ENCODE measurements at places on chromosomes 3 and 15.

DNA sequence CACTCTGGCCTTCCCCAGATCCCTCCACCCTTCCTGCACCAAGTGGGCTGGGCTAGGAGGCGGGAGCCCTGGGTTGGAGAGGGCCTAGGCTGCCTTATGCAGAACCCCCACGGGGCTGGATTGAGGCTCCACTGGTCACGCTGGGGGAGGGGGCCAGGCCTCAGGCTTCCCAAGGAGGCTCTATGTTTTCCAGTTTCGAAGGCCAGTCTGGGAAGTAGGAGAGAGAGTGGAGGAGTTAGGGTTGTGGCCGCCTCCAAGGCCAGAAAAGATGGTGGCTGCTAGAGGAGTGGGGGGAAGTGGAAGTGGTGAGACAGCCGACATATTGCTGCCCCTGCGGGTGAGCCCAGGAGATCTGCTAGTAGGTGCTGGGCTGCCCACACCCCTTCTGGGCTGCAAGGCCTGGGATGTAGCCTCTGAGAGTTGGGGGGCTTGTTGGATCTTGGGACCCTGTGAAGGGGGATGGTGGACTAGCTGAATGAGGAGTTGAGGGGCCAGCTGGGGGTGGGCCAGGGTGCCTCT lies 1.2 kb downstream of the GNAI2 start:
- DNase-seq, result no peak

- DNase-seq, result no peak
Measured at GRCh38 chr15:63967616-63968015, 78.7 kb downstream of the DAPK2 start.

DNA sequence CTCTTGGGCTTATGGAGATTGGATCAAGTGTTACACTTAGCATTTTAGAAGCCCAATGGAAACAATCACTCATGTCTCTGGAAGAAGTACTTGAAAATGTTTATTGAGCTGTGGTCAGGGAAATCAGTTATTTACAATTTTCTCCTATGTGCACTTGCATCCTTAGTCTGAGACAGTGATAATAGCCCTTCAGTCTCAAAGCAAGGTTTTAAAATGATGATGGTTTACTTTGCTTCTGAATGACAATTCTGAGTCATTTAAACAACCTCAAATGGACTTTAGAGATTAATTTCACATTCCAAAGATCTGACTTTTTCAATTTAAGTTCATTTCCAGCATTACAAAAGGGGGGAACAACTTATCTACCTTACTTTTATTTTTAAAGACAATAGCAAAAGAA lies 20.1 kb downstream of the TIPARP start:
- no peak for DNase-seq

DNA sequence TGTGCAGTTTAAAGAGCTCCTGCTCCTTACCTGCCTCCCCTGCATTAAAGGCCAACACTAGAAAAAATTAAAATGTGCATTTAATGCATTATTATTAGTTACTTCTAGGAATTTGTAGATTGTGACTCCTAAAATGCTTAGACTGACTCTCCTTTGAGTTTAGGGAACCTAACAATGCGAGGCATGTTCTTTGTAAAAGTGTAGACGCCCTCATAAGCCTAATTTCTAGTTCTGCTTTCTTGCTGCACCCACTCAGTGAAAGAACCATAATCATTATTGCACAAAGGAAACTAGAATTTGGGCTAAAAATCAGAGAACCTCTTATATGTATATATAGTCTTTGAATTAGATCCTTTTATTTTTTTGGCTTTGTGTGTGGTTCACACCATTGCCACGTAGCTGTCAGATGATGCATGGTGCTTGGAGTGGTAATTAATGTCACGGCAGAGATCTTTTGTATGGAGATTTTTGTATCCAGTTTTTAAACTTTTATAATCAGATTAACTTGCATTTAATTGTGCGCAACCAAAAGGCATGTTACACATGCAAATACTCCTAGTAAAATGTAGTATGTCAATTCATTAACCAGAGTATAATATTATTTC lies 710 bp downstream of the ABHD10 start:
- peak; percentile 19 for DNase-seq

- DNase-seq, result peak; percentile 33
Measured at GRCh38 chr15:68612979-68613740, 34.4 kb downstream of the CORO2B start.

DNA sequence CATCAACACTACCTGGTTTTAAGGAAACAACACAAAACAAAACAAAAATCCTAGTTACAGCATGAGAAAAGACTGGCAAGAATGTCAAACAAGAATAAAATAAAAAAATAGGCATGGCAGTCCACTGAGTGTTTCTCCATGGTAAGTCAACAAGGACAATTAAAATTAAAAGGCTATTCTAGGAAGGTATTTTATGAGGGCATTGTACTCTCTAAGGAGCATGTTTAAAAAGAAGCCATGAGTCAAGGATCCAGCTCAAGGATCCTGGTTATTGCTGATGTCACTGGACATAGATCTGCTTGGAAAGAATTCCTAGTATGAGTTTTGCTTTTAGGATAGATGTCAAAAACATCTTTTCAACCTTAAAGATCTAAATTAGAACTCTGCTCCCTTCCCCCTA lies 106.7 kb downstream of the MYO5A start:
- DNase-seq, result no peak

DNA sequence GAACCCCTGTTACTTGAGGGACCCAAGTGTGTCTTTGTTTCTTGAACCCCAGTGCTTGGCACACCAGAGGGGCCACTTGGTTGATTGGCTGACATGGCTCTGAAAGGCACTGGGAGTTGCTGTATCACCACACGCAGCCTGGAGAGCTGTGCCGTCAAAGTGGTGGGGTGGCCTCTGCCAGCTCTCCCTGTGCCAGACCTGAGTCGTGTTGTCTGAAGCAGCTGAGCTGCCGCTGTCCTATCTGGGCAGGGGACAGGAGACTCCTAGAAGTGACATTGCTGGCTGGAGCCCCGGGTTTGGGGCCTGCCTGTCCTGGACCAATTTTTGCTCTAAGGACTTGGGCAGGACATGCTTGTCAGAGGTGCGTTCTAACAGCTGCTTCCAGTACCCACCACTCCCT lies 5.5 kb upstream of the SNX22 start:
- peak; percentile 45 for DNase-seq

- no peak for DNase-seq
Measured at GRCh38 chr3:114584734-114585371, 291.0 kb downstream of the TIGIT start.

DNA sequence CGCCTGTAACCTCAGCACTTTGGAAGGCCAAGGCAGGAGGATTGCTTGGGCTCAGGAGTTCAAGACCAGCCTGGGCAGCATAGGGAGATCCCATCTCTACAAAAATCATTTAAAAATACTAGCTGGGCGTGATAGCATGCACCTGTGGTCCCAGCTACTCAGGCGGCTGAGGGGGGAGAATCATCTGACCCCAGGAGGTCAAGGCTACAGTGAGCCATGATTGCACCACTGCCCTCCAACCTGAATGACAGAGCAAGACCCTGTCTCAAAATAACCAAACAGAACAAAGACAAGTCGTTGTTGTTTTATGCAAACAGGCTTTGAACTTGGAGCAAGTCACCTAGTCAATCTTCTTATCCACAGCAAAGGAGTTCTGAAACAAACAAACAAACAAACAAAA lies 82.0 kb upstream of the AKAP13 start:
- DNase-seq, result no peak

- peak; percentile 74 for DNase-seq
Measured at GRCh38 chr3:46998121-46998851, 18.8 kb downstream of the NBEAL2 start.

DNA sequence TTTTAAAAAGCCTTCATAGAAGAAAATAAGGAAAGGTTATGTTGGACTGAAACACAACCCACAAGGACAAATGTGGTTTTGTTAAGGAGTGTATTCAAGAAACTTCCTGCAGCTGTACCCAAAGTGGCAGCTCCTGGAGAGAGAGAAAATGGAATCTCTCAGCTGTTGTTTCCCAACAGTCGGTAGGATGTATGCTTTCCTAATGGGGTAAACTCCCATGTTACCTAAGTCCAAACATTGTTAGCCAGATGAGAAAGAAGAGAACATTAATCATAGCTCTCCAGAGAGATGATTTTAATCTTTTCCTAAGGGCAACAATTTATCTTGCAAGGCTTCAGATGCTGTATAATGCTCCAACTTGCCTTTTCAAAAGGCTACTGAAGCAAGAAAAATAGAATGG lies 22.6 kb upstream of the TEX9 start:
- no peak for DNase-seq

DNA sequence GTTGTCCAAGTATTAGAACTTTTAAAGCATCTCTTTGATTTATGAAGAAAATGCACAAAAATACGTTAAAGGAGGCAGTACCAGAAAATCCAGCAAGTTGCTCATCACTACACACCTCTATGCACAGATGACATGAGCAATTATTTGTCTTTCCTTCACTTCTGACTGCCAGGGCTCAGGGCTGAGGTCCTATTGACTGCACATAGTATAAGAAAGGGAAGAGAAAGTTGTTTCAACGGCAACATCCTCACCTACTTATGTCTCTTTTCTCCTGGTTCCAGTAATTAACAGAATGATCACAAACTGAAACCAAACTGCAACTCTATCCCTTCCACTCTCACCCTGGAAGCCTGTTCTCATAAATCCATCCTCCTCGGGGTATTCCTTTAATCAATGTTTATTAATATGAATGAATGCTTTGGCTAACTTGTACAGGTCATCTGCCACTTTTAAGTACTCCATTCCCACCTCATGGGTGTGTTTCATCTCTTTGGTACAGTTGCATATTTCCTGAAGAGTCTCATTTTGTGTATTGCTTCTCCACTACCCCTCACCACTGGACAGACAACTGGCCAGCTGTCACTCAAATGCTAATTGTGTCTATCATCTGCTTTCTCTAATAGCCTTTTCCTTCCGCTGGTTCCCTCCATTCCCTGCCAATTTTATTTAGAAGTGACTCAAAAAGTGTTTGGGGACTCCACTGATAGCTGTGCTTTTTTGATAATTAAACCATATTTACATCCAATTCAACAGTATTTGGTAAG lies 34.5 kb downstream of the RAB27A start:
- no peak for DNase-seq

DNA sequence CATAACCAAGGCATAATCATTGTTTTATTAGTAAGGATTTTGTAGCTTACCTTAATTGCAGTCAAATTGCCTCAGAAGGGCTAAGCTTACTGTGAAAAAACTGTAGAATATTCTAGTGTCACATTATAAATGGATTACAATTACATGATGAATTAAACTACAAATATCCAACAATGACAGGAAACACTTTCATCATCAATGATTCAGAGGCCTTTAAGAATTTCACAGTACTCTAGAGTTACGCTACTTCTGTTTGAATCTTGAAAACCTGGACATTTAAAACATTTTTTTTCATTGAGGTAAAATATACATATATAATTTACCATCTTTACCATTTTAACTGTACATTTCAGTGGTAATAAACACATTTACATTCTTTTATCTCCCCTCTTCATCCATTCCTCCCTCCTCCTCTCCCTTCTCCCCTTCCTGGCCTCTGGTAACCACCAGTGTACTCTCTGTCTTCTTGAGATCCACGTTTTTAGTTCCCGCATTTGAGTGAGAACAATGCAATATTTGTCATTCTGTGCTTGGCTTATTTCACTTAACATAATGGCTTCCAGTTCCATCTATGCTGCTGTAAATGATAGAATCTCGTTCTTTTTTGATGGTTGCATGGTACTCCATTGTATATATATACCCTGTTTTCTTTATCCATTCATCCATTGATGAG lies 54.7 kb downstream of the GJD2 start:
- no peak for DNase-seq

DNA sequence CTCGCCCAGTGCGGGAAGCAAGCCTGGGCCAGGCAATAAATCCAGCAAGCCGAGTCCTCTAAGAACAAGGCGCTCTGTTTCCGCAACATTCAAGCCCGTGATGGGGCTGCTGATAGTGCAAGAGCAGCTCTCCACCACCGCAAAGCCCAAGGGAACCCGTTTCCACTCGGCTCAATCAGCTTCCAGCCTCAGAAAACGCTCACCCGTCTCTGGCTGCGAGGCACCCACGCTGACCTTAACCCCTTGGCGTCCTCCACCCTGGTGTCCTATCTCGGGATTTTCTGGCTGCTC lies 17.8 kb downstream of the SPATA12 start:
- no peak for DNase-seq

DNA sequence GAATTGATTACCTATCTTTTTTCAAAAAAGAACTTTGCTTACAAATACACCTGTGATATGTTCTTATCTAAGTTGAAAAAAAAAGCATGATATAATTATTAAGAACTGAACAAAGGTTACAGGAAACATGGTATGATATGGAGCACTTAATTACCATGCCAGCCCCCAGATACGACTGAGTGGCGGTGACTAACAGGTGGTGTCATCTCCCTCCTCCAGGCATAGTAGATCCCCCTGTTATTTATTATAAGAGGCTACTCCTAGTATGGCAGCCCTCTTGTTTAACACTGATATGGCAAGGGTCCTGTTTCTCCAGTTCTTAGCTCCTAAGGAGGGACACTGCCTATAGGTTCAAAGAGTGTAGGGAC lies 31.0 kb upstream of the TM4SF4 start:
- DNase-seq, result no peak

DNA sequence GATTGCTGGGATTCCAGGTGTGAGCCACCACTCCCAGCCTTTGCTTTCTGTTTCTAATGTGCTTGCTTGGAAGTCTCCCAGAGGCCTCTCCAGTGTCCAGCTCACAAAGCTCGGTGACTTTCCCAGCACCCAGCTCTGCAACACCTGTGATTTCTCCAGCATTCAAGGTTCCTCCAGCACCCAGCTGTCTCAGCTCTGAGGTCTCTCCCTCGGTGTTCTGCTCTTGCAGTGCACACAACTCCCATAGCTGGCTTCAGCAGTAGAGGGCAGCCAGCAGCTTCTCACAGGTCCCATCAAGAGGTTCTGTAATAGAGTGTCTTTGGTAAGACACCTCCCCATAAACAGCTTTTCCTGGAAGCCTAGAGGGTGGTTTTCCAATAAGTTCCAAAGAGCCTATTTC lies 75.1 kb downstream of the GRM7 start:
- DNase-seq, result no peak

- no peak for DNase-seq
Measured at GRCh38 chr3:131901686-131902085, 133.1 kb downstream of the CPNE4 start.

GRCh38 chr3:53748512-53749271 lies 97.5 kb downstream of the CHDH start:
- DNase-seq, result no peak

- DNase-seq, result no peak
Measured at GRCh38 chr3:125156456-125156855, 56.1 kb downstream of the SLC12A8 start.

GRCh38 chr15:89244574-89244903 lies 760 bp downstream of the FANCI start:
- no peak for DNase-seq

DNA sequence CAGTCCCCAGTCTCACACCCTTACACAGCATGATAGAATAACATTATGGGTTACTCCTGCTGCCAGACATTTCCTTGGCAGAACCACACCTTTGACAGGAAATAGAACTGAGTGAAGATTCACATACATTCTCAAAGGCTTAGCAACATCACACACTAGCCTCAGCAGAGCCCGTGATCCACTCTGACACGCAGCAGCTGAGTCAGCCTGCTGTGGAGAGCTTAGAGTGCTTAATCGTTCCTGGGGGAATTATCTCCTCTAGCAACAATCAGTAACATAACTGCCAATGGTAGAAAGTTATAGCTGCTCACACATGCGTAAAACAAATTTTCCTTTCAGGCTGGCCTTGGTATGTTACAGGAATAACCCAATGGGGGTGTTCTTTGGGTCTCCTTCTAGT lies 382.1 kb downstream of the GAP43 start:
- DNase-seq, result no peak
